ENCODE measurements at places on chromosomes 4 and X.

DNA sequence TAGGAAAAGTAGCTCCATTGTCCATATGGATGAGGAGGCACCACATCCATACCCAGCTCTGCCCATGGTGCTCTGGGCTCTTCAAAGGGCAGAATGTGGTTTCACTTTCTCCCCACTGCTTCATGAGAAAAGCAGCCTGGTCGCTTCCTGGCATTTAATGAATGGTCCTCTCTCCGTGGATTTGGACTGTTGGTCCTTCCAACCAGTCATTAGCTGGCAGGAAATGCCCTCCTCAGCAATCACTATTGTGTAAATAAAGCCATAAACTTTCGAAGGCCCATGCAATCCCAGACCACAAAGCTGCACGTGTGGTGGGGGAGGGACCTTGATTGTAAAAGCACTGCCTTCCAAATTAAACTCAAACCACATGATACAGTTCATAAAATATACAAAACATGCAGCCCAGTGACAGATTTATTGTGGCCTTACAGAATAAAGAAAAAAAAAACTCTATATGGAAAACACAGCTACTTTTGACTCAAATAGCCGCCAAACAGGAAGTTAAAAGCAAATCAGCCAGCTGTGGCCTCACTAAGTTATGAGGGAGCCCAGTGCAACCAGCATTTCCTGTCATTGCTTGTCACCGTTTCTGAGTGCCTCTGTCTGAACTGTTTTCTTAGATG lies 8.1 kb downstream of the MBNL3 start:
- no peak for DNase-seq

- DNase-seq: peak; percentile 71
Observed at GRCh38 chrX:51332188-51332942, at the start of gene NUDT10. Gene NUDT10, plus strand, starts transcription at chrX:51332822. Its CDS starts 144 bp downstream, at chrX:51332966.

DNA sequence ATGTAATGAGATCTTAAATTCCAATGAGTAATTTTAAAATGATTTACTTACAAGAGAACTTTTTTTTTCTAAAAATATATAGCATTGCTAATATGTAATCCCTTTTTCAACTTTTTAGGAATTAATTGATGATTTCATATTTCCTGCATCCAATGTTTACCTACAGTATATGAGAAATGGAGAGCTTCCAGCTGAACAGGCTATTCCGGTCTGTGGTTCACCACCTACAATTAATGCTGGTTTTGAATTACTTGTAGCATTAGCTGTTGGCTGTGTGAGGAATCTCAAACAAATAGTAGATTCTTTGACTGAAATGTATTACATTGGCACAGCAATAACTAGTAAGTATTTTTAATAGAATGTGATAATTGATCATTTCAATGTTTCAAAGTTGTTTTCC lies 113.2 kb downstream of the USP9X start:
- no peak for DNase-seq

GRCh38 chrX:101383679-101384205 lies 2.2 kb downstream of the BTK start:
- no peak for DNase-seq

GRCh38 chr4:169611157-169611556 lies 1.2 kb downstream of the NEK1 start:
- DNase-seq: no peak

DNA sequence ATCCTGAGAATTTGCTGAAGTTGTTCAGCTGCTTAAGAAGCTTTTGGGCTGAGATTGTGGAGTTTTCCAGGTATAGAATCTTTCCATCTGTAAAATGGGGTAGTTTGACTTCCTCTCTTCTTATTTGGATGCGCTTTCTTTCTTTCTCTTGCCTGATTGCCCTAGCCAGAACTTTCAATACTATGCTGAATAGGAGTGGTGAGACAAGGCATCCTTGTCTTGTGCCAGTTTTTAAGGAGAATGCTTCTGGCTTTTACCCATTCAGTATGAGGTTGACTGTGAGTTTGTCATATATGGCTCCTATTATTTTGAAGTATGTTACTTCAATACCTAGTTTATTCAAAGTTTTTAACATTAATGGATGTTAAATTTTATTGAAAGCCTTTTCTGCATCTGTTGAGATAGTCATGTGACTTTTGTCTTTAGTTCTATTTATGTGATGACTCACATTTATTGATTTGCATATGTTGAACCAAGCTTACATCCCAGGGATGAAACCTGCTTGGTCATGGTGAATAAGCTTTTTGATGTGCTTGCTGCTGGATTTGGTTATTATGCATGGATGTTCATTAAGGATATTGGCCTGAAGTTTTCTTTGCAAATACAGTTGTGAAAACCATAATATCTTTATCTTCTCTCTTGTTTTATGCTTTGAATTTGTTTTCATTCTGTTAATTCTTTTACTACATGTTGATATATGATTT lies 573.8 kb upstream of the NDST4 start:
- DNase-seq: no peak

DNA sequence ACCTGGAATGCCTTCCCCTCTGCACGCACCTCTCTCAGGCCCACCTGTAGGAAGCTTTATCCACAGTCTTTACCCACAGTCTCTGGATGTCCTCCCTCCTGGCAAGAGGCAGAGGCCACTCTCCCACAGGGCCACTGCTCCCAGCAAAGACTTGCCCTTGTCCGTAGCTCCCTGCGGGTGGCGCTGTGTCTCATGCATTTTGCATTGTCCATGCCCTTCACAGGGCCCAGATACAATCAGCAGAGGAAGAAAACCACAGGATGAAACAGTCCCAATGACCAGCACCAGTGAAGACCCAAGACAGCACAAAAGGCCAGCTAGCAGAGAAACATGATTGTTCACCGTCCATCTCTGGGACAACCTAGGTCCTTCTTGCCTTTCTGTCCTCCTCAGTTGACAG lies 2.1 kb upstream of the NSG1 start:
- DNase-seq: peak; percentile 13

GRCh38 chrX:83916525-83916924 lies 55.6 kb downstream of the CYLC1 start:
- DNase-seq: no peak
